Nucleus accumbens (tissue), 56 donors: ENCODE measurements at places on chromosomes 5 and 9.

DNA sequence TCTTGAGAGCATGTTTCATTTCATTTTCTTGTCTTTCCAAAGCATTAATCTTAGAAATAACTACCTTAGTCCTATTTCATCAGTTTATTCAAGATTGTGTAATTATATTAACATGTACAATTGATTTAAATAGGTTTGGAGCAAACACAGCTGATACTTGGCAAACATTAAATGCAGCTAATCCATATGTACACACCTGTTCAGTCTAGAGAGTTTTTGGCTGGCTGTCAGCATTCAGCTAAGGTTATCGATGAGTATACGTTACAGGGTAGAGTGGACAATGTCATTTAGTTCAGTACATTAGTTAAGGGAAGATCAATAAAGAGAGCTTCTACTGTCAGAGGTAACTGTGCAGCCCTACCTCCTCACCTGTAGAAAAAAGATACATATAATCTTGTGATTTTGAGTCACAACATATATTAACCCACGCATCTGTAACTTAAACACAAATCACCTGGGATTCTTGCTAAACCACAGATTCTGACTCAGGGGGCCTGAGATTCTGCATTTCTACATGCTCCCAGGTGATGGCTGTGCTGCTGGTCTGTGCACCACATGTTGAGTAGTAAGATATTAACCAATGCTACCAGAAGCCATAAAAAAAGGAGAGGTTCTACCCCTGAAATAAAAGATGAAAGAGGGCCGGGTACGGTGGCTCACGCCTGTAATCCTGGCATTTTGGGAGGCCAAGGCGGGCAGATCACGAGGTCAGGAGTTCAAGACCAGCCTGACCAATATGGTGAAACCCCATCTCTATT is 34.1 kb upstream of the PCA3 start:
- DNase-seq, result no peak

GRCh38 chr5:170070556-170071412 is 34.9 kb upstream of the FOXI1 start:
- no peak for DNase-seq

- peak; percentile 10 for DNase-seq
Measured at GRCh38 chr9:131276094-131276888, at the start of gene FAM78A. Gene FAM78A (minus strand): TSS chr9:131276510. CDS start chr9:131276179, 331 bp downstream.

- DNase-seq, result no peak
Measured at GRCh38 chr9:84604223-84604622, 65.3 kb upstream of the NTRK2 start.

GRCh38 chr5:122089096-122090013 is 11.3 kb upstream of the LOX start:
- no peak for DNase-seq
